ENCODE measurements at places on chromosomes 3 and 15. TPM values are rescaled to one million over a fixed set of nuclear protein-coding genes. Genes with fewer than 3 reads are reported as not detected.

- H3K4me1 ChIP-seq = no peaks in the 10 kb centered on the region
- DNase-seq = peak; percentile 84
- H3K4me3 ChIP-seq = peak overlapping the region; percentile 75
- H3K27ac ChIP-seq = peak overlapping the region; percentile 98
Measured at GRCh38 chr3:133574260-133574881, 885 bp downstream of the CDV3 start.

DNA sequence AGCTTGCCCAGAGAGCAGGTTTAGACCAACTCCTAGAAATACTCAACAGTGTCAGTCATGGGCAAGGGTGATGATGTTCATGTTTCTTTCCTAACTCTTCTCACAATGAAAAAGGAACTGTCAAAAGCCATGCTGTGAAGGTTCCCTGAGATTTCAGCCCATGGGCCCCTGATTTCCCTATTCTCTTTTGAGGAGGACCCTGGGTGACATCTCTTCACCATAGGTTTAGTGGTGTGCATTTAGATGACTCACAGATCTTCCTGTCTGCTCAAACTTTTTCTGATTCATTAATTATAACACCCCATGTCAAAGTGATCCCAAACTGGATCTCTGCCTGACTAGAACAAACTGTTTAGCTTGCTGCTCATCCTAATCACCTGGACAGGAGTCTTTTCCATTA is 108.0 kb downstream of the BBX start:
- no peaks in the 10 kb centered on the region for H3K27me3 ChIP-seq
- no peak for DNase-seq
- H3K27ac ChIP-seq = no peak overlapping the region

- H3K36me3 ChIP-seq = no peaks in the 10 kb centered on the region
- no peaks in the 10 kb centered on the region for H3K4me1 ChIP-seq
- H3K27ac ChIP-seq = no peak overlapping the region
- DNase-seq = no peak
- no peaks in the 10 kb centered on the region for H3K27me3 ChIP-seq
Measured at GRCh38 chr15:27668471-27669220, 430.5 kb downstream of the OCA2 start.

DNA sequence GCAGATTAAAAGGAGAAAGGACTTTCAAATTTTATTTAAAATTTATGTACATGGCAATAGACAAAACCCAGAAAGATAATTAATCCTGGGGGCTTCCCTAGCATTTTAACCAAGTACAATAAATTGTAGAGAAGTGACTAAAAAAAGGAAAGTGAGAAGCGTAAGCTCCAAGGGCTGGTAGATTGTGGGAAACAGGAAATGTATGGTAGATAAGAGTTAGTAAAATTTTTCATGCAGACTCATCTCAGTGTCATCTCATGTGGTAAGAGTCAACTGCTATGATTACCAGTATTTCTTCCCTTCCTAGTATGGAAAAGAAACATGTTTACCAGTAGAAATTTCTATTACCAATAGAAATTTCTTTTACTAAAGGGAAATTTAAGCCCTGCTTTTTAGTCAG is 464.3 kb upstream of the AGTR1 start:
- no peaks in the 10 kb centered on the region for H3K27me3 ChIP-seq
- no peak overlapping the region for H3K27ac ChIP-seq
- H3K4me1 ChIP-seq = no peaks in the 10 kb centered on the region
- DNase-seq = no peak
- no peaks in the 10 kb centered on the region for H3K36me3 ChIP-seq

DNA sequence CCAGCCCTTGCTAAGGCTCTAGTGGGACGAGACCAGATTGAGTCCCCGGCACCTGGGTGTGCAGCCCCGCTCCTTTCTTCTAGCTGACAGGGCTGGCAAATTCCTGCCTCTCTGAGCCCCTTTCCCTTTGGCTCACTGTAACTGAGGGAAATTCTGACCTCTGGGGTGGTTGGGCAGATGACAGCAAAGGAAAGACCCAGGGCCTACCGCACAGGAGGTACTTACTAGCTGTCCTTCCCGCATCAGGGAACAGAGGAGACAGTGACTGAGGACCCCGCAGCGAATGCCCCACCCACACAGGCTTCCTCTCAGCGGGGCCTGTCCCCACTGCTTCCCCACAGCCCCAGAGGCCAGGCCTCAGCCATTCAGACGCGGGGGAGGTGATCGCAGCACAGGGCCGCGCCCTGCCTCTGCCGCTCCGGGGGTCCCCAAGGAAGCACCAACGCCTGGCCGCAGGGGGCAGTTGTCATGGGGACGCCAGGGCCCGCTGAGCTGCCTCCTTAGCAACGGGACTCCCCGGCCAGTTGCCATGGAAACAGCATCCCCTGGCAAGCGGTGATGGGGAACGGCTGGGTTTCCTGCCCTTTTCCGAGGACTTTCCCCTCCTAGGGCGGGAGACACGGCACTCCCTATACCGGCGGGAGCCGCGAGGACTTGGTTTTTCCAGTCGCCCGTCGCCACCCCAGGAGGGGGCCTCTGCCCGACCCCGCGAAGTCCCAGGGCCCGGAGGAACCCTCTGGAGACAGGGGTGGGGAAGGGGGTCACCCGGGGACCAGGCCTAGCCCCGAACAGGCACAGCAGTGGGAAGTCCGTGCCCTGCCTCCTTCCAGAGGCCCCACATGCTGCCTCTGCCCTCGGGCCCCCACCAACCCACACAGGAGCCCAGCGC is 50.1 kb downstream of the HCN4 start:
- no peak overlapping the region for H3K27ac ChIP-seq
- no peaks in the 10 kb centered on the region for H3K4me1 ChIP-seq
- no peak overlapping the region for H3K4me3 ChIP-seq
- no peaks in the 10 kb centered on the region for H3K36me3 ChIP-seq

- H3K27me3 ChIP-seq = no peaks in the 10 kb centered on the region
- no peak for DNase-seq
- H3K36me3 ChIP-seq = no peaks in the 10 kb centered on the region
- no peak overlapping the region for H3K4me3 ChIP-seq
- no peaks in the 10 kb centered on the region for H3K4me1 ChIP-seq
Measured at GRCh38 chr3:16366581-16366980, 101.6 kb downstream of the OXNAD1 start.

DNA sequence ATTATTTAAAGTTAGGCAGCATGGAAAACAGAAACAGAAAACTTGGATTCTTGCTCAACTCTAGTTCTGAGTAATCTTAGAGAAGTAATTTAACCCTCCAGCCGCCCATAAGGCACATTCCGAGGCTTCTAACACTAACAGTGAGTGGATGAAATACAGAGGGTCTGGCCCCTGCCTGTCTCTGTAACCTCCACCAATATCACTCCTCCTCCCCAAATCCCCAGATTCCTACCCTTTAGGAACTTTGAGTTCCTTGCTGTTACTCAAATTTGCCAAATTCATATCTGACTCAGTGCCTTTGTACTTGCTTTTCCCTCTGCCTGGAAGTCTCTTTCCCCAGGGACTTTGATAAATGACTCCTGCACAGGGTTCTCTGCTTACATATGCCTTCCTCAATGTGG is 112.5 kb upstream of the TGFBR2 start:
- DNase-seq = peak; percentile 82
- no peak overlapping the region for H3K4me3 ChIP-seq
- H3K27me3 ChIP-seq = no peaks in the 10 kb centered on the region
- H3K4me1 ChIP-seq = peaks cover 76% of the 10 kb centered on the region

DNA sequence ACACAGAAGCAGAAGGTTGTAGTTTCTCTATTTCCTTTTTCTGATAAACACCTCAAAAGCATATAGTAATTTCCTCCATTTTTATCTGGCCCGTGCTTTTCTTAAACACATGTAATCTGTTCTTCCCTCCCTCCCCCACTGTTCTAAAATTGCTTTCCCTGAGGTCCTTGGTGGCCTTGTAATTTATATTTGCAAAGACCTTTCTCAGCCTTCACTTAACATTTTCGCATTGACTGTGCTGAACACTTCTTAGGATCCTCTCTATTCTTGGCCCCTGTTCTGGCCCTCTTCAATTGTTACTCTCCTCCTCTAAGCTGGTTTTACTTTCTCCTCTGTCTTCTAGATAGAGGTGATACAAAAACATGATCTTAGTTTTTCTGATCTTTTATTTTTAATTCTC is 28.3 kb downstream of the GAP43 start:
- no peak overlapping the region for H3K27ac ChIP-seq
- H3K4me1 ChIP-seq = no peaks in the 10 kb centered on the region
- no peak for DNase-seq
- no peak overlapping the region for H3K4me3 ChIP-seq

- H3K4me3 ChIP-seq = no peak overlapping the region
- peaks cover 16% of the 10 kb centered on the region for H3K4me1 ChIP-seq
- H3K27ac ChIP-seq = no peak overlapping the region
- H3K36me3 ChIP-seq = peaks cover 4% of the 10 kb centered on the region
- no peaks in the 10 kb centered on the region for H3K27me3 ChIP-seq
Measured at GRCh38 chr15:82568986-82569385, 28.7 kb upstream of the RPS17 start.

DNA sequence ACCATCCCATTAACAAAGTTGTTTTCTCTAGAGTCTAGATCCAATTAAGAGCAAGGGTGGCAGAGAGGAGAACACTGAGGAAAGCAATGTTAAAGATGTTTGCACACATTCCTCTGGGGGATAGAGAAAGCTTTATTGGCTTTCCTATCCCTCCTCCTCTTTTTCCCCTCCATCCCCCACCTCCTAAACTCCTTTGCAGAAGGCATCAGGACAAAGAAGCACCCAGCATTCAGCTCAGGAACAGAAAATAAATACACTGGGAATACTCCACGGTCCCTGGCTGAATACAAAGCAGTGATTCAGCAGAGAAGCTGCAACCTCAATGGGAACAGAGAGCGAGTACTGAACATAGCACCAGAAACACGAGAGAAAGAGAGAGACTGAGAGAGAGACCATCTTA is 21.9 kb downstream of the LSAMP start:
- no peaks in the 10 kb centered on the region for H3K36me3 ChIP-seq
- H3K27me3 ChIP-seq = no peaks in the 10 kb centered on the region
- H3K4me3 ChIP-seq = peak overlapping the region; percentile 22
- no peak overlapping the region for H3K27ac ChIP-seq

DNA sequence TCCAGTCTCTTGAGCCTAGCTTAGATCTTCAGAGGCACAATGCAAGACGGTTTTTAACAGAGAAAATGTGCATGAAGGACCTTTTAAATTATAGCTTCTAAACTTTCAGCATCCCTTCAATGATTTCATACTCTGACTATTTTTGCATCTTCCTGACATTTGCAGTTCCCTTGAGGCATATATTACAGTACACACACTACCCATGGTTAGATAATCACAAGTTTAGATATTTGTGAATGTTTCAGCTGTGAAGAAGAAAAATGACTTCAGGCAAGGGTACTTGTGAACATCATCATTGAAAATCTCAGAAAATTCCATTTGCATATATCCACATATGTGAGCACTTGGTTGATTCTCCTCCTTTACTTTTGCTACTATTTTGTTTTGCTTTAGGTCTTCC is 341.5 kb downstream of the ROBO2 start:
- DNase-seq = no peak
- H3K27ac ChIP-seq = no peak overlapping the region
- H3K36me3 ChIP-seq = no peaks in the 10 kb centered on the region
- no peak overlapping the region for H3K4me3 ChIP-seq
- H3K4me1 ChIP-seq = no peaks in the 10 kb centered on the region

DNA sequence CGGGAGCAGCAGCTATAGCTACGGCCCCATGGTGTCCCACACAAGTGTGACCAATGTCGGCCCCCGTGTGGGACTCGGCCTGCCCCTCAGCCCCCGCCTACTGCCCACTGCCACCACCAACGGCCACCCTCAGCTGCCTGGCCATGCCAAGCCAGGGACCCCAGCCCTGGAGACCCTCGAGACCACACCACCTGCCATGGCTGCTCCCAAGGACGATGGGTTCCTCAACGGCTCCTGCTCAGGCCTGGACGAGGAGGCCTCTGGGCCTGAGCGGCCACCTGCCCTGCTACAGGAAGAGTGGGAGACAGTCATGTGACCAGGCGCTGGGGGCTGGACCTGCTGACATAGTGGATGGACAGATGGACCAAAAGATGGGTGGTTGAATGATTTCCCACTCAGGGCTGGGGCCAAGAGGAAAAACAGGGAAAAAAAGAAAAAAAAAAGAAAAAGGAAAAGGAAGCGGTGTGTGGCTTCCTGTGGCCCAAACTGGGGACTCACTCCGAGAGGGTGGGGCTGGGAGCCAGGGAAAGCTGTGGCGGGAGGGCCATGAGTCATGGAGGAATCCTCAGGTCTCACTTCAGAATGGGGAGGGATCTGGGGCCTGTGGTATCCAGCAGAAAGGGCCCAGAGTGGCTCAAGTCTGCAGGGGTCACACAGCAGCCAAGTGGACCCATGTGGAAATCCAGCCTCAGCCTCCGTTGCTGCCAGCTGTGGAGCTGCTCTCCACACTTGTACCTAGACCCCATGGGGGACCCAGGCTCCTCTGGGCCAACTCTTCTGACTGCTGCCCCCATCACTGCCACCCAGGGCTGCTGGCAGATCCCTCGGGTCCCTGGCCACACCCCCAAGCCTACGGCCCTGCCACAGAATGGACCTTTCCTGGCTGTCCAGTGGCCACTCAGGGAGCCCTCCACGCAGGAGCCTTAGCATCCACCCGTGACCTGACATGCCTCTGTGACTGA is 26.1 kb downstream of the PTH1R start:
- peak; percentile 61 for DNase-seq
- no peak overlapping the region for H3K27ac ChIP-seq
- H3K4me1 ChIP-seq = peaks cover 8% of the 10 kb centered on the region
- H3K4me3 ChIP-seq = no peak overlapping the region
- peaks cover 4% of the 10 kb centered on the region for H3K27me3 ChIP-seq
- no peaks in the 10 kb centered on the region for H3K36me3 ChIP-seq

DNA sequence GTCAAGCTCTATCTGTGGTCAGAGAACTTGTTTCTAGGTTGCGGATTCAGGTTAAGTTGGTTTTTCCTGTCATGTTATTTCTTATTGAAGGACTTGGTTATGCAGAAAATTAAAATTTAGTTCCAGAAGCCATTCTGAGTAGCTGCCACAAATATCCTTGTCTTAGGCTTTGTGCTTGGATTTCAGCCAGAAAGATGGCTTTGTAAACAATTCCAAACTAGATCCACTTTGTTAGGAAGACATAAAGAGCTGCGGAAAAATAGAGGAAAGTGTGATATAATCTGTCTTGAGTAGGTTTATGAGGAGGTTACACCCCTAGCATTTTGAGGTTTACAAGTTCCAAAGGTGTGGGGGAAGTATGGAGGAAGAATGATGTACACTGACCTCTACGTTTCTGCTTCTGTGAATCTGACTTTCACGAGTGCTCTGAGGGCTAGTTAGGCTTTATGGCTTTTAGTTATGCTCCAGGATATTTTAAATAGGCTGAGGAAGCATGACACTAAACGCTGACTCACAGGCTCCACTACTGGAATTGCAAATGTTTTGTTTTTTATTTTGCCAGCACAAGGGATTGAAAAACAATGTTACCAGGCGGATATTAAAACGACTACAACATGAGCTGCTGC is 46.3 kb upstream of the UTS2B start:
- no peaks in the 10 kb centered on the region for H3K27me3 ChIP-seq
- peak overlapping the region; percentile 75 for H3K27ac ChIP-seq
- H3K4me3 ChIP-seq = no peak overlapping the region

Gene TRIM71
- not detected for total RNA-seq

Gene MKRN2OS
- total RNA-seq = not detected

Gene OPA1
- total RNA-seq = 51.0 TPM

Gene NOX5
- total RNA-seq = not detected

Gene ACTC1
- total RNA-seq = 0.36 TPM

Gene CCDC71
- 27.3 TPM for total RNA-seq
